ENCODE measurements at places on chromosomes 5 and 9. TPM values are rescaled to one million over a fixed set of nuclear protein-coding genes. Genes with fewer than 3 reads are reported as not detected.

The SV2C gene
- total RNA-seq, result 0.88 TPM

DNA sequence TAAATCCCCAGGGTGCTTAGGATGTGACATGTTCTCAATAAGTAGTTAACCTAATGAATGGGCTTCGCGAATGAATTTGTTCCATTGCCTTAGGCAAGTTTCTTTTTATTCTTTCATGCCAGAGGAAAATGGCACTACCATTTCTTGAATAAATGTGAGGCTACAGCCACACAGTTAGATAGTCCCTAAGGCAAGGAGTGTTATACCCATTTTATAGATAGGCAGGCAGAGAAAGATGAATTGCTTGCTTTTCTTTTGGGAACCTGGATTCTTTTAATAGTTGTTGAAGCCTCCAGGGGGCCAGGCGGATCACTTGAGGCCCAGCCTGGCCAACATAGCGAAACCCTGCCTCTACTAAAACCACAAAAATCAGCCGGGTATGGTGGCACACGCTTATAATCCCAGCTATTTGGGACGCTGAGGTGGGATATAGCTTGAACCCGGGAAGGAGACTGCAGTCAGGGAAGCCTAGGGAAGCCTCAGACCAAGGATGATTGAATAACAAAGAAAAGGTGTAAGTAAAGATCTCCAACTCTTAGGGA is 943 bp downstream of the NOP16 start:
- H3K4me3 ChIP-seq, result peak overlapping the region; percentile 85
- H3K27me3 ChIP-seq, result no peaks in the 10 kb centered on the region
- H3K4me1 ChIP-seq, result peaks cover 23% of the 10 kb centered on the region
- no peak for DNase-seq
- peak overlapping the region; percentile 94 for H3K27ac ChIP-seq

DNA sequence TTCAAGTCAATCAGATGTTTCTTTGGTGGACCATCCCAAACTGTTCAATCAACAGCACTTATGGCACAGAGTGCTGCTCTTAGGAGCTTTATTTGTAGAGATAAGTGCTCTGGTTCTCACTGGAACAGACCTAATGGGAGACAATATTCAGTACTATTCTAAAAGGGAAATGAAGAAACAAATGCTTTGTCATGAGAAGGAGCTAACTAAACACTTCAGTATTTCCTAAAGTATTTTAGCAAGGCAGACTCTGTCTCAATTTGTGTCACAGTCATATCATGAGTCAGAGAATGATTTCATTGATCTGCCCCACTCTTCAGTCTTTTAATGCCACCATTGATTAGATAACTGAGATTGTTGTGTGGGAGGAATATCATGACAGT is 175.3 kb downstream of the SLF1 start:
- H3K4me3 ChIP-seq, result no peak overlapping the region
- no peak for DNase-seq
- H3K36me3 ChIP-seq, result no peaks in the 10 kb centered on the region
- H3K27ac ChIP-seq, result no peak overlapping the region
- H3K27me3 ChIP-seq, result no peaks in the 10 kb centered on the region

DNA sequence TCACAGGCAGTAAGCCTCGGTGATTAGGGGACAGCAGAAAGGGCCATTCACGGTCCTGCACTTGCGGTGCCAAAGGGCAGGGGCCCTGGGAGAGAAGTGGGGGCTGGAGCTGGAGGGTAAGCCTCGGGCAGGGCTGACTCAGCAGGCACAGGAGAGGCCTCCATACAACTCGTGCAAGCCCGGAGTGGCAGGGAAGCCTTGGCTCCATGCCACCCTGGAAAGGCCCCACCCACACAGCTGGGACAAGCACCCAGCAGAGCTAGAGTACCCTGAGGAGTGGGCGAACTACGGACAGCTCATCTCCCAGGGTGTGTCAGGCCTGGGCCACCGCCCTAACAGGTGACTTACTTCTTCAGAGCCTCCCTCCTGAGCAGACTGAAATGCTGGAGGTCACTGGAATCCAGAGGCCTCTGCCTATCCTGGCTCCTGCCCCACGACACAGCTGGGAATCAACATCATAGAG is 5.6 kb upstream of the CAMK2A start:
- H3K4me3 ChIP-seq, result no peak overlapping the region
- H3K27ac ChIP-seq, result no peak overlapping the region
- H3K36me3 ChIP-seq, result no peaks in the 10 kb centered on the region
- H3K4me1 ChIP-seq, result peaks cover 26% of the 10 kb centered on the region
- H3K27me3 ChIP-seq, result peaks cover 22% of the 10 kb centered on the region
- DNase-seq, result peak; percentile 64

The SPINK4 gene
- total RNA-seq, result not detected

GRCh38 chr5:80204808-80205614 is 50.8 kb downstream of the SERINC5 start:
- H3K27ac ChIP-seq, result no peak overlapping the region
- no peak overlapping the region for H3K4me3 ChIP-seq
- peak; percentile 21 for DNase-seq
- H3K4me1 ChIP-seq, result peaks cover 26% of the 10 kb centered on the region
- H3K27me3 ChIP-seq, result no peaks in the 10 kb centered on the region

The IL3 gene
- not detected for total RNA-seq

DNA sequence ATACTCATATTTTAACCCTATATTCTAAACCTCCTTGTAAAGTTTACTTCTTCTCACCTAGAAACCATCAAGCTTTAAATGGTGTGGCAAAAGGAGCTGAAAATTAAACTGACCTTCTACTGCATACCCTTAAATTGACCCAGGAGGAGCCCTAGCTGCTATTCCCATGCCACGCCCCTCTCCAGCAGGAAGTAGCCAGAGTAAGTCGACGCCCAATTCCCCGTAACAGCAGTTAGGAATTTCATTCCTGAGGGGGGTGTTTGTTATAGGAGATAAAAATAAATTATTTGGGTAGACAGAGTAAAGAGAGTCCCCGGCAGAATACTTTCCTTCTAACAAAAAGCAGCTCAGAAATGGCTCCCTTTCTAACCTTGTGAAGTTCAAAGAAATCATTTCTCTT is 111.8 kb upstream of the FAM174A start:
- no peaks in the 10 kb centered on the region for H3K36me3 ChIP-seq
- no peak overlapping the region for H3K27ac ChIP-seq
- no peaks in the 10 kb centered on the region for H3K27me3 ChIP-seq
- DNase-seq, result no peak
- H3K4me1 ChIP-seq, result no peaks in the 10 kb centered on the region
- H3K4me3 ChIP-seq, result no peak overlapping the region

The TMCO6 gene
- 28.5 TPM for total RNA-seq

DNA sequence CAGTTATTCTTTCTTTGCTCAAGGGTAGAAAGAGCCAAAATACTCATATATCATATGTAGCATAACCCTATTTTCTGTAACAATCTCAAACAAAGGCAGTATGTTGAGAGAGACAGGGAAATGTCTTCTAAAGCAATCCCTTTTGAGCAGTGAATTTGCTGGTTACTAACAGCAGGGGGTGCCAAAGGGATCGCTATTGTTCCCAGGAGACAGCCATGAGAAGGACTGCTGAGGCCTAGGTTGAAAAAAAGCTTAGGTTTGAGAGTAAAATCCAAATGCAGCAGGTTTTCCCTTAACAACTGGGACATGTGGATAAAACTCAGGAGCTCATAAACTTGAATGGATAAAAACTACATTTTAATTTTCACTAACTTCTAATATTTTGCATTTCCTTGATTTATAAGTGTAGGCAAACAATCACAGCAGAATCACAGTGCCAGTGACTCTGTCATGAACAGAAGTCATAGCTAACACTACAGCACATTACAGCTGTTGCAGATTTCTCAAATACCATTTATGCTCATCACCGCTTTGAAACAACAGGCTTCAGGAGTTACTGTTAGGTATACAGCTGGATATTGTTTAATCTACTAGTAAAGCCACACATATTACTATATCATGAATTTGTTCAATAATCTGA is 148.4 kb downstream of the MAPKAP1 start:
- H3K4me1 ChIP-seq, result no peaks in the 10 kb centered on the region
- H3K27me3 ChIP-seq, result no peaks in the 10 kb centered on the region
- H3K27ac ChIP-seq, result no peak overlapping the region
- DNase-seq, result peak; percentile 51

DNA sequence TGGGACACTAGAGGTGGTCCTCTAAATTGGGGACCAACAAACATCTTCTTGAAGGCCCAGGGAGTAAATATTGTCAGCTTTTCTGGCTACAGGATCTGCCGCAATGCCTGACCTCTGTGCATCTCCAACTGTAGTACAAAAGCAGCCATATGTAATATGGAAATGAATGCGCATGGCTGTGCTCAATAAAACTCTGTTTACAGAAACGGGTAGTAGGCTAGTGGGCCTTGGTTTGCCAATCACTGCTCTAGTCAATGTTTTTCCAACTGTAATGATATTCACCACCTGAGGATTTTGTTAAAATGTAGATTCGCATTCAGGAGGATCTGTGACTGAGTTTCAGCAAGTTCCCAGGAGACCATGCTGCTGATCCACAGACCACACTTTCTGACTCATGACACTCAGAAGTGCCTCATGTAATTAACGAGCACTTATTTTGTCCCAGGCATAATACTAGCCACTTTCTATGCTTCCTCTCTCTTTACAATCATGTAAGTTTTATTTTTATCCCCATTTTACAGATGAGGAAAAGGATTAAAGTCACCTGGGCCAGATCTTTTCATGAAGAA is 96.9 kb downstream of the MED27 start:
- no peaks in the 10 kb centered on the region for H3K4me1 ChIP-seq
- H3K36me3 ChIP-seq, result no peaks in the 10 kb centered on the region
- H3K27ac ChIP-seq, result no peak overlapping the region
- DNase-seq, result no peak

The AQP3 gene
- total RNA-seq, result 10.4 TPM

GRCh38 chr5:62340392-62340791 is 34.4 kb downstream of the KIF2A start:
- no peak for DNase-seq
- H3K27ac ChIP-seq, result no peak overlapping the region
- peaks cover 33% of the 10 kb centered on the region for H3K4me1 ChIP-seq
- H3K27me3 ChIP-seq, result no peaks in the 10 kb centered on the region

DNA sequence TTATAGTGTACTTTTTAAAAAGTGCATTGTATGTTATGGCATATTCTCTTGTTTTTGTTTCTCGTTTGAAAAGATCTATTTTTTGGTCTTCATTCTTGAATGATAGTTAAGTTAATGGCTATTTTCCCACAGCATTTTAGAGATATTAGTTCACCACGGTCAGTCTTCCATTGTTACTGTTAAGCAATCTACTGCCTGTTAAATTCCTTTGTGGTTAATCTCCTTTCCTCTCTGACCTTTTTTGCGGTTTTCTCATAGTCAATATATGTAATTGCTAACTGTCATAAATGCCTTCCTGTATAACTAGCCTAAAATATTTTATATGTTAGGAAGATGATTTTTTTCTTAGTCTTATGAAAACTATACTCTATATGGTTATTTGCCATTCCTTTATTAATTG is 250.8 kb upstream of the FBXL7 start:
- no peak overlapping the region for H3K4me3 ChIP-seq
- H3K4me1 ChIP-seq, result peaks cover 6% of the 10 kb centered on the region
- no peak overlapping the region for H3K27ac ChIP-seq

DNA sequence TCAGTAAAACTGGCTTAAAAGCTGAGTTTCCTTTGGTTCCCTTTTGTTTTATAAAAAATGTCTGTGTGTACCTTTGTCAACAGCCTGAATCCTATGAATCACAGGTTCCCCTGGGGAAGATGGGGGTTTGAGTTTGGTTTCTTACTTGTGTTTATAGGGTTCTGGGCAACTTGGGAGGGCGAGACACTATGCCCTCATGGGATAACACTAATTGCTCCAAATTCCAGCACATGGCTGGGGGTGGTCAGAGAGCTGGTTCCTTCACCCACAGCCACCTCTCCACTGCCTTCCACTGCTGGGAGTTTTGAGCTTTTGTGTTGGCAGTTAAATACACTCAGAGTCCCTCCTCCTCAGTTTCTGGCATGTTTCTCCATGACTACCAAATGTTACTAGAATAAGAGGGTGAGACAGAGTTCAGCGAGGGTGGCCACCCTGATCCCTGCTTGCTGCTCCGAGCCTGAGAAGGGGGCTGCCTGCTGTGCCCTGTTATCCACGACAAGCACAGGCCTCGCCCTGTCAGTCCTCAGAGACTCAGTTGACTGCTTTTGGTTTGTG is 83.0 kb upstream of the EPB41L4B start:
- H3K27ac ChIP-seq, result no peak overlapping the region
- peaks cover 55% of the 10 kb centered on the region for H3K36me3 ChIP-seq
- DNase-seq, result no peak
- H3K4me1 ChIP-seq, result no peaks in the 10 kb centered on the region

DNA sequence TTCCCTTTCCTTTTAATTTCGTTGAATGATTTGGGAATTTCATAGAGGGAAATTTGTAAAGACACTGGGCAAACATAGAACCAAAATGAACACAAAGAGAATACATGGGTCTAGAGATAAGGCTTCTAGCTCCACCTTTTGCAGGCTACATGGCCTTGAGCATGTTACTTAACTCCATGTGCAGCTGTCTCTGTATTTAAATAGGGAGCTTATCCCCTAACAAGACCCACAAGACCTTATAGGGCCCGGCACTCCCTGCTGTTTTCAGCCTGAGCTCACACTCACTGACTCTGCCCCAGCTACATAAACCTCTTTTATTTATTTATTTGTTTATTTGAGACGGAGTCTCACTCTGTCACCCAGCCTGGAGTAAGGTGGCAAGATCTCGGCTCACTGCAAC is 30.6 kb upstream of the TLE1 start:
- DNase-seq, result no peak
- no peak overlapping the region for H3K4me3 ChIP-seq
- H3K27ac ChIP-seq, result no peak overlapping the region
- no peaks in the 10 kb centered on the region for H3K27me3 ChIP-seq
- H3K4me1 ChIP-seq, result peaks cover 40% of the 10 kb centered on the region

DNA sequence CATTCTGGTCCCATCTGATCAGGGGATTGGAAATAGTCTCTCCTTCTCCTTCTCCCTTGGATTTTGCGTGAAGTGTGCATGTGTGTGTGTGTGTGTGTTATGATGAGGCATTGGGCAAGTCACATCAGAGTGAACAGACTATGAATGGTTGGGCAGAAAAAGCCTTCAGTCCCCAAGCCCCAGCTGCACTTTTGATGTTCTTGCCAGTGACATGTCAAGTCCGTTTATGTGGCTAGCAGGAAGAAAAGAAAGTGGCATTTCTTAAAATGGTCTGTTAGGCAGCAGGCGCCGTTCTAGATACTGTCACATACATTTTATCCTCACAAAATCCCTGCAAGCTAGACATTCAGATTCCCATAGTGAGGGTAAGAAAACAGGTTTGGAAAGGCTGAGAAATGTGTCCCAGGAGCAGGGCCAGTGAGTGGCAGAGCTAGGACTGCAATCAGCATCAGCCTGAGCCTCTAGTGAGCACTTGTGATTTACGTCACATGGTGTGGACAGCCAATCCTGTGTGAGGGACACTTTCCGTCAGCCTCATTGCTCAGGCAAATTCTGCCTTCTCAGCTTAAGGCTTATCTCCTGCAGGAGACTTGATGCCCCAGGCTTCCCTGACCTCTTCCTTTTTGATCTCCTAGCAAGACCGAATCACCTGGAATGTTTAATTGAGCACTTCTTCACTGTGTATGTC is 60.4 kb downstream of the GLRA1 start:
- H3K27ac ChIP-seq, result no peak overlapping the region
- peaks cover 39% of the 10 kb centered on the region for H3K27me3 ChIP-seq
- H3K4me1 ChIP-seq, result no peaks in the 10 kb centered on the region
- no peak overlapping the region for H3K4me3 ChIP-seq

Measured in Calu3 (cell line).